ENCODE measurements at places on chromosomes 13 and 19.
A peak's percentile ranks its signal among the peaks of the same experiment; 100 is the strongest.

DNA sequence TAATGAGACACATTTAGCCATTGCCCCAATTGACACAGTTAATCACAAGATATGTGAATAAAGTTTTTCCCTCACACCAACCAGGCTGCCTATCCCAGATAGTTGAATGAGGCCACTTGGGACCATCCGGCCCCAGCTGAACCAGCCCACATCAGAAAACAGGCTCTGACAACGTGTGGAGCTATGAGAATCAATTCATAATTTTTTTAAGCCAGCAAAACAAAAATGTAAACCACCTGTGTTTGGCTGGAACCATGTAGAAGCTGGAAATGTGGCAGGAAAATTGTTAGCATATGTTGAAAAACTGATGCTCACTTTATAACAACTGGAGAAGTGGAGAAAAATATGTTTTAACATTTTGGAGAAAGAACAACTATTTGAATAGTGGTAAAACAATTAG is 1161.3 kb downstream of the SLITRK1 start:
- no peak overlapping the region for H3K4me3 ChIP-seq
- H3K36me3 ChIP-seq = no peaks in the 10 kb centered on the region
- no peak for DNase-seq
- H3K27ac ChIP-seq = no peak overlapping the region
- H3K27me3 ChIP-seq = no peaks in the 10 kb centered on the region

GRCh38 chr19:42003506-42004294 is 9.7 kb upstream of the ATP1A3 start:
- no peaks in the 10 kb centered on the region for H3K36me3 ChIP-seq
- peaks cover 36% of the 10 kb centered on the region for H3K27me3 ChIP-seq
- peaks cover 3% of the 10 kb centered on the region for H3K4me1 ChIP-seq
- no peak for DNase-seq
- no peak overlapping the region for H3K4me3 ChIP-seq

DNA sequence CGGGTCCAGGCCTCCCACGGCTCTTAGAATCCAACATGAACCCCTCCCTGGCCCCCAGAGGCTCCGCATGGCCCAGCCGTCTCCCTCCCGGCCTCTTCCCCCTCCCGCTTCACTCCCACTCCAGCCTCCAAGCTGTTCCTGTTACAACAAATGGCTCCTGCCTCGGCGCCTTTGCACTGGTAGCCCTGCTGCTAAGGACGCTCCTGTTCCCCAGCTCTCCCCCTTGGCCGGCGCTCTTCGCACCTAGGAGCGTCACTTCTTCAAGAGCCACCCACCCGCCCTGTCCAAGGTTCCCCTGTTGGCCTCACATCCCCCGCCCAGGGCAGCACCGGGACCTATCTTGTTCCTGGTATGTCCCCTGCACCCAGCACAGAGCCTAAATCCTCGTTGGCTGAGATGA is 9.4 kb downstream of the CCDC124 start:
- no peak overlapping the region for H3K4me3 ChIP-seq
- H3K4me1 ChIP-seq = peaks cover 13% of the 10 kb centered on the region
- DNase-seq = no peak
- peaks cover 18% of the 10 kb centered on the region for H3K36me3 ChIP-seq

GRCh38 chr19:2167896-2168618 is 4.3 kb downstream of the DOT1L start:
- peak overlapping the region; percentile 72 for H3K27ac ChIP-seq
- peaks cover 66% of the 10 kb centered on the region for H3K4me1 ChIP-seq
- H3K36me3 ChIP-seq = peaks cover 20% of the 10 kb centered on the region

DNA sequence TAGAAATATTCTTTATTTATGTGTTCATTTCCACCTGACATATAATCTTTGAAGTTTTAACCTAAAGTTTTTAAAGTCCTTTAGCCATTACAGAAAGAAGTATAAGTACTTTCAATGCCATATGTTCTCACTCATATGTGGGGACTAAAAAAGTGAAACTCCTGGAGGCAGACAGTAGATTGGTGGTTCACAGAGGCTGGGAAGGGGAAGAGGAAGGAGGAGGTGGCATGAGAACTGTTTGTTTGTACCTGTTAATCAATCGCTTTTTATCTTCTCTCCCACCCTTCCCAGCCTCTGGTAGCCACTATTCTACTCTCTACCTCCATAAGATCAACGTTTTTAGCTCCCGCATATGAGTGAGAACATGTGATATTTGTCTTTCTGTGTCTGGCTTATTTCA is 131.1 kb downstream of the MYO16 start:
- no peak for DNase-seq
- no peaks in the 10 kb centered on the region for H3K36me3 ChIP-seq
- H3K27me3 ChIP-seq = peaks cover 2% of the 10 kb centered on the region
- H3K4me1 ChIP-seq = no peaks in the 10 kb centered on the region
- H3K27ac ChIP-seq = no peak overlapping the region

DNA sequence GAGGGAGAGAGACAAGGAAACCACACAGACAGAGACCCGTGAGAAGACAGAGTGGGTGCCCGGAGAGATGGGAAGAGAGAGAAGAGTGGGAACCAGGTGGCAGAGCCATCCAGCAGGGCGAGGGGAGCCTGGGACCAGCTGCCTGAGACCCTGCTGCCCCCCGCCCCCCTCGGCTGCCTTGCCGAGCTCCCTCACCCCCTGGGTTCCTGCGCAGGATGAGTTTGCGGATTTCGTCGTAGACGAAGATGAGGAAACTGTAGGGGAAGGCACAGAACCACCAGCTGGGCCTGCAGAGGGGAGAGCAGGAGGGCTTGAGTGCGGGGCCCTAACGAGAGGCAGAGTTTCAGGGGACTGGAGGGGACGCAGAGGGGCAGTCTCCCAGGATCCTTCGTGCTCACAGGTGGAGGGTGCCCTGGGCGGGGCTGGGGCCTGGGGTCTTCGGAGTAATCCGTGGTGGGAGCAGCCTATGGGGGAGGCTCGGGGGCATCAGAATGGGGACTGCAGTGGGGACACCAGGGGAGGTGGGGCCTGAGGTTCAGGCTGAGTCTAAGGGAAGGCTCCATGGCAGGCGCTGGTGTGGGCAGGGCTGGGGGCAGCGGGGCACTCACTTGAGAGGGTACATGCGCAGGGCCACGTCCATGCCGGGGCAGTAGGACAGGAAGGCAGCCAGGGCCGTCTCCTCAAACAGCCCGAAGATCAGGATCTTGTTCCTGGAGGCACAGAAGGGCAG is 8.1 kb upstream of the RABAC1 start:
- H3K27me3 ChIP-seq = peaks cover 2% of the 10 kb centered on the region
- no peaks in the 10 kb centered on the region for H3K36me3 ChIP-seq
- no peak for DNase-seq
- no peak overlapping the region for H3K27ac ChIP-seq

GRCh38 chr19:16370641-16371391 is 46.2 kb downstream of the KLF2 start:
- H3K27me3 ChIP-seq = peaks cover 22% of the 10 kb centered on the region
- peak overlapping the region; percentile 22 for H3K4me3 ChIP-seq
- H3K27ac ChIP-seq = peak overlapping the region; percentile 76
- peaks cover 16% of the 10 kb centered on the region for H3K36me3 ChIP-seq
- no peak for DNase-seq
